ENCODE measurements at places on chromosomes 3 and 15.

DNA sequence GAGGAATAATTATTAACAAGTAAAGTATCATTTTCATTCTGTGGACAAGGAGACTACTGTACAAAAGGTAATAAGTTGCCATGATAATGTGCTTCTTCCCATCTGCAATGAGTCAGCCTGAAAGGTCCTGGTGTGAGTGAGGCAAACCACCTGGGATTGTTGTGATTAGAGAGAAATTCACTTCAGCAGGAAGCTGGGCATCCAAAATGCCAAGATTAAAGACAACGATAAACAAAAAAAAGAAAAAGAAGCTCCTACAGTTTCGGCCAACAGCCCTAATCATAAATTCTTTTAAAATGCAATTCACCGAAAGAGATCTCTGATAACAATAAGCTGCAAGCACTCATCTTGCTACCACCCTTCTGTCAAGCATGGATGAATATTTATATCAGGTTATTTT is 507.8 kb downstream of the TUSC7 start:
- DNase-seq, result no peak

DNA sequence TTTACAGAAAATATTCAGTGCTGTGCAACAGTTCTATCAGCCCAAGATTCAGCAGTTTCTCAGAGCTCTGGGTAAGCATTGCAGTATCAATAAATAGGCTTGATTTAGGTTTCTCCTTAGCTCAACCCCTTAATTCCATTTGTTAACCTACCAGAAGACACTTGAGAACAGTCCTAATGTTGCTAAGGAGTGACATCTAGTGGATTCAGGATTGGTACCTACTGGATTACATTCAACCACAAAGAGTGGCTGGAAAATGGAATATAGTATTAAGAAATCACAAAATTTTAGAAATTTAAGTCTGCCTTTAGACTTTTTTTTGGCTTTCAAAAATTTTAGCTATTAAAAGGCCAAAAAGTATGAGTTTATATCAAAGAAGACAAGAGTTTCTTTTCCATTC is 34.7 kb downstream of the POLG start:
- no peak for DNase-seq

GRCh38 chr15:32957219-32957618 is 237.3 kb downstream of the FMN1 start:
- DNase-seq, result no peak

DNA sequence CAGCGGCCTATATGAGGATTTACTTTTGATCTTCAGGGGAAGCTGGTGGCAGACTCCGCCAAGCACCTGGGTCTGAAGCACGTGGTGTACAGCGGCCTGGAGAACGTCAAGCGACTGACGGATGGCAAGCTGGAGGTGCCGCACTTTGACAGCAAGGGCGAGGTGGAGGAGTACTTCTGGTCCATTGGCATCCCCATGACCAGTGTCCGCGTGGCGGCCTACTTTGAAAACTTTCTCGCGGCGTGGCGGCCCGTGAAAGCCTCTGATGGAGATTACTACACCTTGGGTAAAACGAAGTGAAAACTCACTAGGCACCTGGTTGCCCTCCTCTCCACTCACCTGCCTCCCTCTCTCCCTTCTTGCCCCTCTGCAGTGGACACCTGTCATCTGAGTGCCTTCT is 33.8 kb upstream of the TRA2B start:
- DNase-seq, result no peak

- no peak for DNase-seq
These were observed 325.9 kb upstream of the TBL1XR1 start for GRCh38 chr3:177523067-177523675.

DNA sequence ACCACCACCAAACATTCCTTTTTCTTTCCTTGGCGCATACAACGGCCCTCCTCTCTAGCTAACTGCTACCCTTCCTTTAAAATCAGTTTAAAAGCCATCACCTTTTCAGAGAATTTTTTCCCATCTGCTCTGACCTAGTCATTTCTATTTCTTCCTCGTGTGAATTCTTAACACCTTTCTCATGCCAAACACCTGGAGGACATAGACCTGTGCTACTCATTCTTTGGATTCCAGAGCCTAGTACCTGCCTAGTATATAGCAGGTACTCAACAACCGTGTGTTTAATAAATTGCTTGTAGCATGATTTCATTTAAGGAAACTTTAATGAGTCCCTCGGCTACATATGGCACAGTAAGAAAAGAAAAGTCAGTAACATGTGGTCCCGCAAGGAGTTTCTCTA is 2.0 kb upstream of the TPM1 start:
- no peak for DNase-seq

DNA sequence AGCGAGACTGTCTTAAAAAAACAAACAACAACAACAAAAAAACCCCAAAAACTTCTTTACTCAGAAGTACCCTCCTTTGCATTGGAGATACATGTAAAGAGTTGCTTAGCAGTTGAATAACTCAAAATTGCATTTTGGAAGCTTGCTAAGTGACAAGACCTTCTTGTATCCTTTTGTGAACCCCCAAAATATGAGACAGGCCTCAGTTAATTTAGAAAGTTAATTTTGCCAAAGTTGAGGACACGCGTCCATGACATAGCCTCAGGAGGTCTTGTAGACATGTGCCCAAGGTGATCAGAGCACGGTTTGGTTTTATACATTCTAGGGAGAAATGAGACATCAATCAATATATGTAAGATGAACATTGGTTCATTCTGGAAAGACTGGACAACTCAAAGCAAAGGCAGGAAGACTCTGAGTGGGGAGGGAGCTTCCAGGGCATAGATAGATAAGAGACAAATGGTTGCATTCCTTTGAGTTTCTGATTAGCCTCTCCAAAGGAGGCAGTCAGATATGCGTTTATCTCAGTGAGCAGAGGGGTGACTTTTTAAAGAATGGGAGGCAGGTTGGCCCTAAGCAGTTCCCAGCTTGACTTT is 1.7 kb upstream of the ARF4 start:
- DNase-seq, result no peak

DNA sequence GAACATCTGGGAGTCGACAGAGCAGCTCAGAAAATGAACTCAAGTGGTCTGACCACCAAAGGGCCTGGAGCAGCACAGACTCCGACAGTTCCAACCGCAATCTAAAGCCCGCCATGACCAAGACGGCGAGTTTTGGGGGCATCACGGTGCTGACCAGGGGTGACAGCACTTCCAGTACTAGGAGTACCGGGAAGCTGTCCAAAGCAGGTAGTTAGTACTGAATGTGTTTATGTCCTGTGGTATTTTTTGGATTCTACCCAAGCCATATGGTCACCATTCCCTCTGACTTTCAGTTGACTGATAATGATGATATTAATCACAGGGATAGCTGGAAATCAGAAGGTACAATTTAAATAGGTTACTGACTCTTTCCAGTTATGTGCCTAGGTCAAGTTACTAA is 82.3 kb downstream of the ARPP21 start:
- no peak for DNase-seq

GRCh38 chr3:156368189-156368588 is 186.7 kb downstream of the SSR3 start:
- no peak for DNase-seq

GRCh38 chr3:70822669-70823068 is 510.2 kb upstream of the MDFIC2 start:
- no peak for DNase-seq

GRCh38 chr3:169203631-169204550 is 459.6 kb downstream of the MECOM start:
- no peak for DNase-seq

DNA sequence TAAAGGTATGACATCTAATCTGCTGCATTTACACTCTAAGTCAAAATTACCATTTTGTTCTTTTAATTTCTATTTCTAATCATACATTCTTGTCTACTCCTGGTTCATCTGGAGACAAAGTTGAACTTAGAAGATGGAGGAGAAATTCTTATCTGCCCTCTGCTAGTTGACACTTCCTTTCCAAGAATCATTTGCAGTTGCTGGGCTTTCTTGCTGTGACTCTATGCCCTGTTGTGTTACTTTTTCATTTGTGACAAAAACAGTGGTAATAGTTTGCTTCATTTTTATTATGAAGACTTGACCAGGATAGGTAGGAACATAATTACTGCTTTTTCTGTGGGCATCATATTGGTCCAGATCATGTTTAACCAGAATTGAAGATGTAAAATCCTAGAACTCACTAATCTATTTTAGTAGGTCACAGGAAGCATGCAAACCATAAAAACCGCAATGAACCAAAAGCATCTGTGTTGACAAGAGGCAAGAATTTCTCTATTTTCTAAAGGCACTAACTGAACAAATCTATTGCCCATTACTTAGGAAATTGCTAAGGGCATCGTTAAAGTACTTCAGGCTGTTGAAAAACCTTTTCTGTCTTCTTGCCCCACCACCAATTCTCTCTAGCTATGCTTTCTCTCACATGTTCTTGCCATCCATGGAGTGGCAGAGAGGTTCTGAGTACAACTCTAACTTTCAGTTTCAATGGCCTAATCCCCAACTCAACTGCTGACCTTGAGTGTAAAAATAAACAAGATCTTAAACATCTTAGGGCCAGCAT is 4.2 kb upstream of the CCR2 start:
- peak; percentile 44 for DNase-seq

DNA sequence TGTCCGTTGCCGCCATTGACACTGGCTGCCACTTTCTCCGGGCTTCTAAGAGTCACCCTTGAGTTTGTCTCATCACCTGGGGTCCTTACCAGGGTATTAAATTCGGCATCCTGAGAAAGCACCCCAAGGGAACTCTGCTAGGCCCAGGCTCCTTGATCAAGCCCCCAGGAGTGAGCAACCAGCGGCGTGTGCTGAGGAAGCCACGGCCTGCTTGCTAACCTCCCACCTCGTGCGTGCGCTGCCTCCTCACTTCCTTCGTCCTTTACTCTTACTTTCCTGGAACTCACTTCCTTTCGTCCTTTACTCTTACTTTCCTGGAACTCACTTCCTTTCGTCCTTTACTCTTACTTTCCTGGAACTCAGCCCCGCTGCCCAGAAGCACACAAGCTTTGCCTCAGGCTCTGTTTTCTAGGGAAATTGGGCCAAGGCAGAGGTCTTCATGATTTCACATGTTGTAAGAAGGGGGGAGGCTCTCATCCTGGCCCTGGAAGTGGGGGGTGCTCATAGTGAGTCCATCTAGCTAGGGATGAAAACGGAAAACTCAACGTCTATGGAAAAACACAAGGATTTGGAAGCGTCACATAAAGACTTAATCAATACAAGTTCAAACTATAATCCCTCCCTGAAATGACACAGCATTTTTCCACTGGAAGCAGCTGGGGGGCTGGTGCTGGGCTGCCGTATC is 36.7 kb upstream of the BDH1 start:
- no peak for DNase-seq

DNA sequence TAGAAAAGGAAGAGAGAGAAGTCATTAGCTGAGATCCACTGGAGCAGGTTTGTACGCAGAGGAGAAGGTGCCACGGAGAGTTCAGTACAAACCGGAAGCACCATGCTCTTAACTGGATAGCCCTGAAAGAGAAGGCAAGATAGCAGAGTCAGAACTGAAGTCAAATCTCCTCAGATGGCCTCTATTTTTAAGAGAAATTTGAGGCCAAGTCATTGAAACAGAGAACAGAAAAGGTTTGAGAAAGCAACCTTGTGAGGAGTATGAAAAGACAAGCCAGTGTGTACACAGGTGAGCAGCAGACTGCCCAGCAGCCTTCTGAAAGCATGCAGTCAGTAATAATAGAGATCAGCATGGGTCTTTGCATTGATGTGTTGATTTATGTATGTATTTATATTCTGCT is 66.1 kb upstream of the SPRED1 start:
- DNase-seq, result no peak

DNA sequence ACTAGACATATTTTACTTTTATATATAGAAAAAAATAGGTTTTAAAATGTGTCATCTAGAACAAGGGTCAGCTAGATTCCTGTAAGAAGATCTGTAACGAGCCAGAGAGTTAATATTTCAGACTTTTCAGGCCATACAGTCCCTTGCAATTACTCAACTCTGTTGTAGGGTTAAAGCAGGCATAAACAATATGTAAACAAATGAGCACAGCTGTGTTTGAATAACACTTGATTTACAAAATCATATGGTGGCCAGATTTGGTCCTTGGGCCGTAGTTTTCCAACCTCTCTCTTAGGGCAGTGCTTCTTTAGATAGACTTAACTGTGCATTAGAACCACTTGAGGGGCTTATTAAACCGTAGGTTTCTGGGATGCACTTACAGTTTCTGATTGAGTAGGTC is 19.6 kb downstream of the LRRC57 start:
- DNase-seq, result no peak

- no peak for DNase-seq
These were observed 341.8 kb upstream of the GBE1 start for GRCh38 chr3:82103241-82103640.

DNA sequence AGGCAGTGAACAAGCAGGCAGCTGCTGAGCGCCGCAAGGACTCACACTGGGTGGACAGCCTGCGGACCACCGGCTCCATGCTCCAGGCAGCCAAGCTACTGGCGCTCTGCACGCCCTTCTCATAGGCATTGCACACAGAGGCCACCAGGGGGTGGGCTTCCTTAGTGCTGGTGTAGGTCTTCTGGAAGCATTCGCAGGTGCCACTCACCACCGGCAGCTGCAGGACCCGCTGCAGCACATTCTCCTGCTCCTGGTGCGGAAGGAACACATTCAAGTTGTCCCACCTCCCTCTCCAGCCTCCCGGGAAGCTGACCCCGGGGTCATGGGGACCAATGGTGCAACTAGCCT is 6.0 kb downstream of the PLIN1 start:
- no peak for DNase-seq

Data from CD4-positive, alpha-beta T cell treated with Interleukin-4 for 4 hours (primary cell).